ENCODE measurements at places on chromosomes 4 and X.

- DNase-seq, result no peak
Observed at GRCh38 chr4:23161787-23162186, 469.1 kb downstream of the GBA3 start.

DNA sequence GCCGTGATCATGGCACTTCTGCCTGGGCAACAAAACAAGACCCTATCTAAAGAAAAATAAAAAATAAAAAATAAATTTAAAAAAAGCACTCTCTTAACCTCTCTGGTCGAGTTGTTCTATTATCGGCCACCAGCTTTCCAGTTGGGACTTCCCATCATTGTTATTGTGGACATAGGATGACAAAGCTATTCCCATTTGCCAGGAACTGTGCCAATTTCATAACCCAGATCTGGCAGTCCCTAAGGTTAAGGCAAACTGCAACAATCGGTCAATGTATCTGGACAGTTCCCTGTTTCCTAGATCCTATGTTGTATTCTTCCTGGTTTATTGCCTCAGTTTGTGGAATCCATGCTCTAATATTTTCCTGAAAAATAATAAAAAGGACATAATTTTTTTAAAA is 17.8 kb upstream of the ANXA5 start:
- DNase-seq, result no peak

GRCh38 chr4:17324386-17324830 is 187.5 kb downstream of the QDPR start:
- DNase-seq, result no peak

DNA sequence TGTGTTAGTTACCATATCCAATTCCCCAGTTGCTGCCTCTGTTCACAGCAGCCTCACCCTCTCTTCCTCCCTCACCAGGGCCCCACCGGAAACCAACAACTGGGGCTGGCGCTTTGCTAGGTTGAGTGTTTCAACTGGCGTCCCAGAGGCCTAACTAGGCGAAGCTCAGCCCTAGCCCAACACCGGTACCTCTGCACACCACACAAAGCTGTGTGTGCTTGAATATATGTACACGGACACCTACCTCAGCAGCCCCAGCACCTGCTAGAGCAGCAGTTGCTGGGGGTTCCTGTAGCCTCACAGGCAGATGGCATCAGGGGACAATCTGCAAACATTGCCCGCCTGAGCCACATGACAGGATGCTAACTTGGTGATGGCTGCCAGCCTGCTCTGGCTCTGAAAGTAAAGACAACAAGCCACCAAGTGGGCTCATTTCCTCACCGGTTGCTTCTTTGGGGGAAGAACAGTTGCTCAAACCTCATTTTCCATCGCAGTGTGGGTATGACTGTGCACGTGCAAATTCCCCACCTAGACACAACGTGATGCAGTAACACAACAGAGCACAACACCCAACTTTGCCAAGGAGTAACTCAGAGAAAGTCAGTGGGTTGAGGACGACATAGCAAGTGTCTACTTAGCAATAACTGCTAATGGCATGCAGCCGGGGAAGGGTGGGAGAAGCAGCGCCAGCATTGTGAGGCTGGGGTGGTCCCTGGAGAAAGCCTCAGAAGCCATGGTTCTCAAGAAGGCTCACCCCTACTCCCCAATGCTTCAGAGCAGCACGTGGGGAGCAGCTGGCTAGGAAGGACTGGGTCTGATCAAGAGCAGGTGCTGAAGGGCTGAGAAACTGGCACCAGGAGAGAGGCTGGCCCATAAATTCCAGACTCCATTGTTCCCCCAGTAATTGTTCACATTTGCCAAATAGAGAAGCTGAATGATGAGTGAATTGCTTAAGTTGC is 139.5 kb downstream of the SH3KBP1 start:
- no peak for DNase-seq

DNA sequence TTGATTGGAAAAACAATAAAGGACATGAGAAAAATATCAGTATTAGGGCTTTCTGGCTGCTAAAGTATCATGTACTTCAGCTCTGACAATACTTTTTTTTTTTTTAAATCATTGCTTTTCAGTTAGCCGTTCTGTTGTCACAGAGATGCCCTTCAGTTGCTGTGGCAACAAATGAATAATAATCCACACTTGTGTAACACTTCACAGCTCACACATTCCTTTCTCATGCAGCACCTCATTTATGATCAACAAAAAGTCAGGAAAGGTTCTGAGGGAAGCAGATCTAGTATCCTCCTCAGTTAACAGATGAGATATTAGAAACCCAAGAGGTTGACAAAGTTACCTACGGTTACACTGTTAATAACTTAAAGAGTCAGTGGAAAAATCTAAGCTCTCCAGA is 444.2 kb upstream of the SLIT2 start:
- DNase-seq, result no peak

DNA sequence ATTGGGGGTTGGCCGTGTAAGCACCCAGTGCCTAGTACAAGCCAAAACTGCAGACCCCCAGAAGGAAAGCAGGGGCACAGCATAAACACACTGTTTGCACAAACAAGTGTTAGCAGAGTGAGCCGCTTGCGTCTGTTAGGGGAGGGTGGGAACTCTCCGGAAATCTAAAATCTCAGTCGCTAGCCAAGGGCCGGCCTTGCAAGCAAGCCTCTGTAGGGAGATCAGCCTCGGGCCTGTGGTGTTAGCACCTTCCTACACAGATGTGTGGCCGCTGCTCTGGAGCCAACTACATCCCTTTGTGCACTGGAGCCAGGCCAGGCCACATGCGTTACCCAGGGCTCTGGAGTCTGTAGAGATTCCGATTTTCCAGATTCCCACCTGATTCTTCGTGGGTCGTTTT is 67.1 kb downstream of the GPR143 start:
- DNase-seq, result no peak

DNA sequence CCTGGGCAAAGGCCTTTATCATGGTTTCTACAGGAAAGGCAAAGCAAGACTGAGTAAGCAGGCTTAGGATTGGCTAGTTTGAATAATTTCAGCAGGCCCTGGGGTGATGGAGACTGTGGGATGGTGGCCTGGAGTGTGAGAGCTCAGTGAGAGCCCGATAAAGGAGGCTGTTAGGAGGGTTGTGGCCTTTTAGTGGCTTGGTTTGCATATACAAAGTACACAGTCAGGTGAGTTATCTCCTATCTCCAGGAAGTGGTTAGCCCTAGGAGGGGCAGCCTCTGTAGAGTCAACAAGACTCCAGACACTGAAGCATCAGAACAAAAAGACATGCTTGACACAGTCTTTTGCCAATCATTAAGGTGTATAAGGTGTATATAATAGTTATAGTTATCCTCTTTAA is 157.2 kb downstream of the CFAP299 start:
- DNase-seq, result no peak

DNA sequence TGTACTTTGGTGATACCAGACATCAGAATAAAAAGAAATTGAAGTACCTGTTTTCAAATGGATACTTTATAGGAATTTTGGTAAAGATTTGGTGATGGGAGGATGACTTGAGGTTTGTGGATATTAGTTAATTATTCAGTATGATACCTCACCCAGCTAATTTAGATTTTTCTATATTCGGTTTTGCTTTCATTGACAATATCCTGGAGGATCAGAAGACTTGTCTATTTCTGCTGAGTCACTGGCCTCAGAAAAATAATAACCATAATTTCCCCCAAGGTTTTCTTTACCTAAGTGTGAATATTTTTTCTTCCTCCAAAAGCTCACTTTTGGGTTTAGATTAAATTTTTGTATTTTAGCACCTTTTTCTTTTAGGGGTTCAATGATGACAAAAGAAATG is 100.2 kb downstream of the EGF start:
- DNase-seq, result no peak

DNA sequence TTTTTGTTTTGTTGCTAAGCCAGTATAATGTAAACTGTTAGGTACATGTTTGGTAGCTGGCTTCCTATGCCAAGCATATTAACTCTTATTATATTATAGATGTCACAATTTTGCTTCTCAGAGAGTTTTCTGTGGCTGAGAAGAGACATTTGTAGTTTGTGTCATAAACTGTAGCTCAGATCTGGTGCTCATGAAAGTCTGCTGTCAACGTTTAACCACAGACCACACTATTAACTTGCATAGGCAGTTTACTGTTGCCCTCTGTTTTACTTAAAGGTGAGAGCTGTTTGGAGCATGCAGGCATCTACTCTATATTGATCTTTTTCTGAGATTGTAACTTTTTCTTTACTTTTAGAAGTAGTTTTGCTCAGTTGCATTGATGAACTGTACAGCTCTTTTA is 166.8 kb downstream of the TLL1 start:
- DNase-seq, result no peak

- DNase-seq, result no peak
Observed at GRCh38 chr4:189660722-189661360, 279.8 kb upstream of the FRG1 start.

- peak; percentile 74 for DNase-seq
Observed at GRCh38 chrX:136525738-136526606, 6.0 kb upstream of the VGLL1 start.

DNA sequence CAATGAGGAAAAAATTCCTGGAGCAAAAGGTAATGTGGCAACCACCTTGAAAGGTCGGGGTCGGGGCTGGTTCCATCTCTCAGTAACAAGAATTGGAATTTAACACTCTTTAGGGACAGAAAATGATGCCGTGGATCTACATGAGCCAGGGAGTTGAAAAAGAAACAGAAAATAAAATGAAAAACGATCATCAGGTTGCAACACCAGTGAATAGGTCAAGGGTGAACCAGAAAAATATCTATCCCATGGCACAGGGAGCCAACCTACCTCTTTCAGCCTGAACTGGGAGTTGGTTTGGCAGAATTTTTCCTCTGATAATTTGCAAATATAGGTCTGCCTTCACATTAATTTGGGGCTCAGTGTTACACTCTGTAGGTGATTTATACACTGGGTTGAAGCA is 93.7 kb downstream of the C4orf33 start:
- DNase-seq, result no peak

- no peak for DNase-seq
Observed at GRCh38 chrX:18927558-18927957, 56.4 kb downstream of the PHKA2 start.

DNA sequence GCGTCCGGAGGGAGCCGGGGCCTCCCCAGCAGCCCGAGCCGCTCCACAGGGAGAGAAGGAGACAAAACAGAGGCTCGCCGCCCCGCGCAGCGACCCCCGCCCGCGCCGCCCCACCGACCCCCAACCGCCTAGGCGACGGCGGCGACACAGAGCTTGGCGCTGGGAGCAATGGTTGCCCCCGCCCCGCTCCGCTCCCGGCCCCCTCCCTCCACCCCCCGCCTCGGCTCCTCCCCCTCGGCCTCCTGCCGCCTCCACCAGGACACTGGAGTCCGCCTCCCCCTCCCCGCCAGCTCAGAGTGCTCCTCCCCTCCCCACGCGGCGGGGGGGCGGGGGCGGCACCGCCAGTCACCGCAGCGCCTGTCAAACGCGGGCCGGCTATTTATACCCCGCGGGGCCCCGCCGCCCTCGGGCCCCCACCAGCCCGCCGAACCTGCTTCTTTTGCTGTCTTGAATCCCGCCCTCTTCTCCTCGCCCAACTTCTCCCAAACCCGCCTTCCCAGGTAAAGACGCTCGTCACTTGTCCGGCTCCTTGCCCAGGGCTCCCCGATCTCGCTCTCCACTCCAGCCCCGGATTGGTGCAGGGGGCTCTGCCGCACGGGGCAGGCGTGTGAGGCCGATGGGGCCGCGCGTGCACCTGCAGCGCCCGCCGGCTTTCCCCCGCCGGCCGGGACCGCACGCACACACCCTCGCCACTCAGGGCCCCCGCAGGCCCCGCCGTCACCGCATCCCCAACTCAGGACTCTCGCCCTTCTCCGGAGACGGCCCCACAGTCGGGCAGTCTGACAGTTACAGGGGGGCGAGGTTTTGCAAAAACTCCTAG is at the start of gene ELF2:
ELF2 (minus strand) TSS at position 170 of the 820 bp plus-strand sequence. CDS start 39,517 bp downstream, outside the sequence.
- peak; percentile 92 for DNase-seq

DNA sequence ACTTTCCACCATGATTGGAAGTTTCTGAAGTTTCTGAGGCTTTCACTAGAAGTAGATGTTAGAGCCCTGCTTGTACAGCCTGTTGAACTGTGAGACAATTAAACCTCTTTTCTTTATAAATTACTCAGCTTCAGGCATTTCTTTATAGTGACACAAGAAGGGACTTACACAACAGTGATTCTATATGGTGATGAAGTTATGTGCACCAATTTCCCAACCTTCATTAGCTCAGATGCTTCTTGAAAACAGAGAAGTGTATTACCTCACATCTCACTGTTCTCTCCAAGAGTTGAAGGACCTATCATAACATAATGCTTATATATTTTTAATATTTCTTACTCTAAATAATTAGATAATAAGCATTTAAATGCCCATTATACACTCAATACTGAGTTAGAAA is 202.1 kb upstream of the ANXA10 start:
- no peak for DNase-seq

DNA sequence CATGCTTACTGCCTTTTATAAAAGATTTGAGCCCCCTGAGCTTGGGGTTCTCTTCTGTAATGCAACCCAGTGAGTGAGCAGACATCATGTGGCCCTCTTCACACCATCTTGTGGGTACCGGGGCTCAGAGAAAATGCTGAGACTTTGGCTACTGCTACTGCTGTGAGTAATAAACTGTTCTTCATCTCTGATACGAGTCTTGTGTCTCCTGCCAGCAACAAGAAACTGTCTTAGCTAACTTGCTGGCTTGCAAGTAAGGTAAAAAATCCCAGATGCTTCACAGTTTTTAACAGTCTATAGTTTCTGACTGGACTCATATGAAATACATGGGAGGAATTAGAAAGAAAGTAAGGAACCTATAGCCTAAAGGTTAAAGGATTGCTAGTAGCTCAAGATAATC is 148.3 kb downstream of the GPC3 start:
- DNase-seq, result no peak

- no peak for DNase-seq
Observed at GRCh38 chr4:9987749-9988362, 33.4 kb downstream of the SLC2A9 start.

GRCh38 chrX:8579602-8580001 is 115.0 kb downstream of the VCX3B start:
- no peak for DNase-seq

GRCh38 chr4:91322961-91323360 is 980.8 kb upstream of the GRID2 start:
- no peak for DNase-seq

DNA sequence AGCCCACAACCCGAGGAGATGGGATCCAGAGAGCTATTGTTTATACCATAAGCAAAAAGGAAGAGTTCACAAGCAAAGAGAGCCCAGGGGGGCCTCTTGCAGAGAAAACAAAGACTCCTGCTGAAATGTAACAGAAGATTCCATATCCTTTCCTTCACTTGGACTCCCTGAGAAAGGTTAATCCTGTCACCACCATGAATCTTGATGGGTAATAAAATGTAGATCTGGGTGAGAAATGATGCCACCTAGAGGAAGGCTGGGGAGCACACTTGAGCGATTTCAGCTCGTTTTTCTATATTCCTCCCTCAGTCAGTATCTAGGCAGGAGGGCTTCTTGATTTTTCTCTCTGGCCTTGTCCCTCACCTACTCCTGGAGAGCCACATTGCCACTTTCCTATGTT is 10.2 kb upstream of the KCNE5 start:
- no peak for DNase-seq

- no peak for DNase-seq
Observed at GRCh38 chrX:74931214-74931613, 6.0 kb upstream of the NEXMIF start.

DNA sequence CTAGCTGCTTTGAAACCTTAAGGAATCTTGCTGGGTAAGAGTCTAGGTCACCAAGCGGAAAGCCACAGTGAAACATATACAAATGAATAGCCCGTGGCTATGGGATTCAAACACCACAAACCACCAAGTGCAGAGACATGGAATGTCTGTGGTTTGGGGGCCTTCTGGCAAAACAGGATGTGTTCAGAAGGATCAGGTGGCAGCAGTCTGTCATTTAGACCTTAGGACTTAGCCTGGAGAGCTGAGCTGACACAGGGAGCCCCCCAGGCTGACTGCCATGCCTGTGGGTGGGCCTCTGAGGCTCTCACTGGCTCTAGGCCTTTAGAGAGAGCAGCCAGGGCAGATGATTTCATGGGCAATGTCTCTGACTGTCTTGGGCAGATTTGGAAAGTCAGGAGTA is 225.6 kb downstream of the FBXW7 start:
- DNase-seq, result peak; percentile 68
